ENCODE measurements at places on chromosomes 3 and 15. TPM values are rescaled to one million over a fixed set of nuclear protein-coding genes. Genes with fewer than 3 reads are reported as not detected.

The AGTR1 gene
- total RNA-seq, result 0.67 TPM

The NR2E3 gene
- not detected for total RNA-seq

The GOLGA8M gene
- 1.9 TPM for total RNA-seq

The B3GNT5 gene
- total RNA-seq, result 3.2 TPM

The CTDSPL gene
- 36.4 TPM for total RNA-seq

The P2RY14 gene
- 1.6 TPM for total RNA-seq

The LNP1 gene
- 4.6 TPM for total RNA-seq

The TRMT10C gene
- 19.1 TPM for total RNA-seq

The VWA5B2 gene
- not detected for total RNA-seq

The SLC2A2 gene
- total RNA-seq, result not detected

DNA sequence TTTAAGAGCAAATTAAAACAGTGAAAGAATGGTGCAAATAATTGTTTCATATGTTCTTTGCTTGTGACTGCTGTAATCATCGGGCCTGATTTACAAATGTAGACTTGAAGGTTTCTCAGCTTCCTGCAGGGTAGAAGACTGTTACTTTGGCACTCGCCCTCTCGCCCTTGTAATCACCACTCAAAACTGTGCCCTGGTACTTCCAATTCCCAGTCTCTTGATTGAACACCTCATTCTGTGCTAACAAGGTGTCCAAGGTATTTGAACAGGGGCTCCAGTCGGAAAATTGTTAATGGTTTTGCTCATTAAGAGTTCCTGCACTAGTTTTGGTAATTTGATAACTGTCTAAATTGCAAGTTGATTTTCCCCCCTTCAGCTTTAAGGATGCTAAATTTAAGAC is 209.5 kb downstream of the ZIC1 start:
- no peak for DNase-seq

DNA sequence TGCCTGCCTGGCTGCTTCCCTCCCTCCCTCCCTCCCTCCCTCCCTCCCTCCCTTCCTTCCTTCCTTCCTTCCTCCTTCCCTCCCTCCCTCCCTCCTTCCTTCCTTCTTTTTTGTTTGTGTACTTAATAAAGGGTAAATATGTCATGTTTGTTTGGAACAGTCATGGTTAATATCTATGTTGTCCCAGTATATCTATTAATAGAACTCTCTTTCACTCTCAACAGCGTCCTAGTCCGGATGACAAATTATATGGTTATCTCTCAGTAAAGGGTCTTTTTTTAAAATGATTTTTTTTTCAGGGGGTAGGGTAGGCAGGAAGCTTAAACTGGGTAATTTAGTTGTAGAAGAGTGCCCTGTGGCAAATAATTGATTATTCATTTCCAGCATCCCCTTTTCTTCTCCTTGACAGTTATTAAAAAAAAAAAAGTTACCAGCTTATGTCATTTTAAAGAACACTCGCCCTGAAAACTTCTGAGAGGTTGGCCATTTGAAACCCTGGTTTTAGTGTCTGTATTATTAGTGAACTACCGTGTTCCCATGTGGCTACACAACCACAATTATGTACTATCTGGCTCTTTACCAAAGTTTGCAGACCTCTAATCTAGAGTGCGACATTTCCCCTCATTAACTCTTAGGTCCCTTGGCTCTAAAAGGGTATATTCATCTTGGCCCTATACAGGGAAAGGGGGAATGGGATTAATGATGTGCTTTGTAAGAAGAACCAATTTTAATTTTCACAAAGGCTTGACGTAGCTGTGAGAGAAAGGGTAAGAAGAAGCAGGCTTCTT is 13.7 kb downstream of the TAGLN3 start:
- DNase-seq, result no peak

GRCh38 chr3:134081211-134081610 is 51.5 kb upstream of the SLCO2A1 start:
- peak; percentile 29 for DNase-seq

DNA sequence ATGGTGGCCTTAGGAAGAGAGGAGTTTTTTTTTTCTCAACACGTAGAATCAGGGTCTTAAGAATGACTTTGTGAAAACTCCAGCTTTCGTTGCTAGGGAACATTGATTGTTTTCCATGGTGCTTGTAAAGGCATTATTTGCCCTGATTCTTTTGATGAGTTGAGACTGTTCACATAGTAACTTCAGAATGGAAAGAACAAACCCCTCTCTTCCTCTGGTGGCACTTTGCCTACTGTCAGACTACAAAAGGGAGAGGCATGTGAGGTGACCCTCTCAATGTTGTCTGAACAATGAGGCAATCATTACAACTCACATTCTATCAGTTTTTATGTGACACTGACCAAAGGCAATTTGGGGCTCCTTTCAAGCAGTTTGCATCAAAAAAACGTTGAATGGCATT is 477.8 kb downstream of the FGF12 start:
- no peak for DNase-seq

DNA sequence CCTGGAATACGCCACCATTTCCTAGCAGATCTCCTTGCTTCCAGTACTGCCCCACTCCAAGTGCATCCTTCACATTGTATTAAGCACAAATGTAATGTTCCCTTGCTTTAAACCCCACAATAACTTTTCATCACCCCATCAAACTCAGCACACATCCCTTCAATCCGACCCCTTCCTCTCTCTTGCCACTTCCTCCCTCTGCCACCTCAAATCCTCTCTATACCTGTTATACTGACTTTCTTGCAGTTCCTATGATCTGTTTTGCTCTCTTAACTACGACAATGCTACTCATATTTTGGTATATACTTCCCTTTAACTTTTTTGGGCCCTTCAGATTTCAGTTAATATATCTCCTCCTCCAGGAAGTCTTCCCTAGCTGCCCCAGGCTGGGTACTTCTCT is 14.1 kb downstream of the PARL start:
- no peak for DNase-seq

- DNase-seq, result no peak
Measured at GRCh38 chr3:63909431-63909830, 2.8 kb downstream of the SCAANT1 start.

DNA sequence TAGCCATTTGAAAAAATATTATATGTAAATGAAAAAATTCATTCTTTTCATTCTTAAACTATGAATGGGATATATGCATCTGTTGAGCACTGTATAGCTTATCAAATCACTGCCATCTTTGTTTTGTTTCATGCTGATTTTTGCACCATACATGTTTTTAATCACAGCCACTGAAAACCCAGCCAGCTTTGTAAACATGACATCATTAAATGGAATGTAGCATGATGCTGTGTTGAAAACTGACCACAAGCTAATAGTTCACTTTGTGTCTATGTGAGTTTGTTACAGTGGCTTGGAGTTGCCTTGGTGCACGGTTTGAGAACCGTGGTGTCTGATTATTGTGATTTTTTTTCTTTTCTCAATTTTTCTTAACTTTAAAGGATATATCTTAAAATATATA is 75.7 kb downstream of the GMPS start:
- no peak for DNase-seq

- DNase-seq, result no peak
Measured at GRCh38 chr15:100050877-100051786, 290.6 kb downstream of the ADAMTS17 start.

GRCh38 chr3:18580268-18580667 is 155.1 kb upstream of the SATB1 start:
- no peak for DNase-seq

GRCh38 chr15:51846066-51846462 is 16.6 kb downstream of the TMOD3 start:
- DNase-seq, result no peak

DNA sequence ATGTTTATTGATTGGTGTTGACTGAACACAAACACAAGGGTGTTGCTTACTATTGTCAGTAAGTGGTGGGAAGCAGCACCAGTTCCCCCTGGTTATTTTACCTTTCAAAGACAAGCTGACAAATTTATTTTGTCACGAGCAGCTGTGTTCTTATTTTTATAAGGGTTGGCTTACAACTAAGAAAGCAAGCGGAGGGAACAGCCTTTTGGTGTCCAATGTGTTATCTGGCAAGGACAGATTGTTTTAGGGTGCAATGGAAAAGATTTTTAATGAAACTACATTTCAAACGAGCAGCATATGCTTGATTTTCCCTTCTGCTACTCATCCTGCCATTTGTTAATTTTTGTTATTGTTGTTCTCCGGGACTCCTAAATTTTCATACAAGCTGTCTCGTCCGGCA is 920.6 kb upstream of the CFAP20DC start:
- DNase-seq, result no peak

DNA sequence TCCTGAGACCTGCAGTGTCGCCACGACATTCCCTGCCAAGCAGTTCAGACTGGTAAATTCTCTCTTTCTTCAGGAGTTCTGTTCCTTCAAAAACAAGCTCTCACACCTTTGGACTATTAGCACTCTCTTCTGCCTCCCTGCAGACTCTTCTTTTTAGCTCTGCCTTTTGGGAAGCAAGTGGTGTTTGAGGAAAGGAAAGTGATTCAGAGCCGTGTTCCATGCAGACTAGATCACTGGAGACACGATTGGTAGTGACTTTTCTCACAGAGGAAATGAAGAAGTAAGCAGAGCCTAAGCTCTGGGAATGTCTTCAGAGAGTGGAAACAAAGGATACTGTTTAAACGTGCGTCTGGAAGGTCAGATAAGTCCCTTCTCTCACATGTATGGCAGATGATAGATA is 270.6 kb upstream of the TPRG1 start:
- no peak for DNase-seq

DNA sequence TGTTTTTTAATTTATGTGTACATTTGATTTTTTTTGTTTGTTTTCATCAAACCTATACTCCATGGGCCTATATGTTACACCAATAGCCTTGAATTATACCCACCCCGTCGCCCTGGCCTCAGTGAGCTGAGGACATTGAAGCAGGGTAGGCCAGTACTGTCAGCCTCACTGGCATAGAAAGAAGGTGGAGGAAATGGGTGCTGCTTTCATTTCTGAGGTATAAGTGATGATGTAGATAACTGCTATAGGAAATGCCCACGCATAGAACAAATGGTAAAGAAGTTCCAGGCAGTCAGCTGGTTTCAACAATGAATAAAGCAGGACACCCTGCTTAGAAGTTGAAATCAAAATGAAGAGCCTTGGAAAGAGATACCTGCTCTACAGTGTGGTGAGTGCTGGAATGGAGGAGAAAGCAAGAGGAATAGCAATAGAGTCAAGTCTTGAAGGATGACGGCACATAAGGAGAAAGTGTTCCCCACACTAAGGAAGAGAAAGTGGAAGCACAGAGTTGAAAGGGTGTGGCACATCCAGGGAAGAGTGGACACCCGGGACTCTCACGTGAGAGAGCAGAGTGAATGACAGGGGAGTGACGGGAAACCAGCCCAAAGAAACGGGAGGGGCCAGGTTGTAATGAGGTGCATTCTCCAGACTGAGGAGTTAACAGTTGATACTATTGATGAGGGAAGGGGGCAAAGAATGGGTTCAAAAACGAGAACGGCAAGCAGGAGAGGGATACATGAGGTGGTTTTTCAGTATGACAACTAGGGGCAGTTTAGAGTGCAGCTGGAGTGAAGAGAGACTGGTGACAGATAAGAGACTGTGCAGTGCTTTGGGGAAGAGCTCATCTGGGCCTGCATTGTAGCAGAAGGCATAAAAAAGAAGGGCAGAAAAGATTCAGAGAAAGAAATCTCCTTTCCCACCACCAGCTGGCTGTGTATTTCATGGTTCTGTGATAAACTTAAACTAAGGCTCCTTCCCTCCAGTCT is 70.5 kb downstream of the KLHL25 start:
- no peak for DNase-seq

- no peak for DNase-seq
Measured at GRCh38 chr15:61205346-61205921, 23.7 kb downstream of the RORA start.

GRCh38 chr3:50396502-50396901 is 37.2 kb upstream of the TMEM115 start:
- DNase-seq, result no peak

DNA sequence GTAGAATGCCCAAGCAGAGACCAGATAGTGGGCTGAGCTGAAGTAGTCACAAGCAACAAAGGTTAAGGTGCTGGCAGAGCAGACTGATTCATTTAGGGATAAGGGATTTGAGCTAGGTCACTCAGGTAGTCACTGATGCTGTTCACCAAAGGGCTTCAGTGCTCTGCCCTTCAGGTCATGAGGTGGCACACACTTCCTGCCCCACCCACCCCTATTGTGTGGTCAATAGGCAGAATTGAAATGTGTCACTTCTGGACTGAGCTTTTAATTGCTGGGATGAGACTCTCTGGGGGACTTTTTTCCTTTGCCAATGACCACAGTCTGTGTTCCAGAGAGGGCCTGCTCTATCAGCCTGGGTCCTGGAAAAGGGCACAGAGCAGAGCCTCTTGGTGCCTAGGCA is 2.9 kb upstream of the DIS3L start:
- DNase-seq, result no peak

- no peak for DNase-seq
Measured at GRCh38 chr3:183224180-183224970, 28.7 kb upstream of the B3GNT5 start.

DNA sequence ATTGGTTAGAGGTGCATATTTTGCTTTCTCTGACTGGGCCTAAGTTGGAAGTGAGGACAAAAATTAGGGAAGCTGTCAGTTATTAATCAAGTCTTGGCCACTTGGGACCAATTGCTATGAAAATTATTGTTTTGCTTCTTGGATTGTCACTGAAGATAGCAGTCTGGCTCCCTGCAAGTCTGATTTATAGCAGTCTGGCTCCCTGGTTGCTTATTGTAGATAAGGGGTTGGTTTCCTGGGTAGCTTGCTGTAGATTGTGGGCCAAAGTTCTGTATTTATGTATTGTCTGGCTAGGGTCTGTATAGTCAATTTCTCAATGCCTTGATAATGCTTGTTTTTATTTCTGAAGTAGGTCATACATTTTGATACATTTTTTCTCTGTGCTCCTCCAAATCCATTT is 13.3 kb upstream of the DRD3 start:
- no peak for DNase-seq

DNA sequence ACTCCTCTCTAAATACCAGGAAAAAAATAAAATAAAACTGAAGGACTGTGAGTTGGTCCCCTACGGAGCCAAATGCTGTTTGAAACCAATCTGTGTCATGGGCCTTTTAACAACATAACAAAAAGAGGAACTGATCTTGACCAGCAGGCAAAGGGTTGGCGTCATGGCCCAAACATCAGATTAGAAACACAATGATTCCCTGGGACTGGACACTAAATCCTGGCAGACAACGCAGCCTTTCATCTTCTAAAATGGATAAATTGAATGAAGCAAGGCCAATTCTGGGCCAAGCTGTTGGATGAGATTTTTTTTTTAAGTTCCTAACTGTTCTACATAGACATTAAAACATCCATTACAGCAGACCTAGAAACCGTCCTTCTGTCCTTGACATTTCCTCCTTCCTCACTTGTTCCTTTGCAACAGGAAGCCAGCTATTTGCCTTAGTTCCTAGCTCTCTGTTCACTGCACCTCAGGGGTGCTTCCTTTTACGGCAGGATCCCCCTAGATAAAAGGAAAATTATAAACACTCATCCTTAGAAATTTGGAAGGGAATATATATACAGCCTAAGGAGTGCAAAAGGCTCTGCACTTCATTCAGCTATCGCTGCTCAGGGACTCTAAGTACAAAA is 21.6 kb upstream of the TAFA4 start:
- DNase-seq, result no peak

GRCh38 chr3:42830437-42831320 is 21.4 kb downstream of the ACKR2 start:
- DNase-seq, result no peak

All from cardiac septum (tissue), 1 donor.